ENCODE measurements at places on chromosomes 11 and 22.
A peak's percentile ranks its signal among the peaks of the same experiment; 100 is the strongest.

DNA sequence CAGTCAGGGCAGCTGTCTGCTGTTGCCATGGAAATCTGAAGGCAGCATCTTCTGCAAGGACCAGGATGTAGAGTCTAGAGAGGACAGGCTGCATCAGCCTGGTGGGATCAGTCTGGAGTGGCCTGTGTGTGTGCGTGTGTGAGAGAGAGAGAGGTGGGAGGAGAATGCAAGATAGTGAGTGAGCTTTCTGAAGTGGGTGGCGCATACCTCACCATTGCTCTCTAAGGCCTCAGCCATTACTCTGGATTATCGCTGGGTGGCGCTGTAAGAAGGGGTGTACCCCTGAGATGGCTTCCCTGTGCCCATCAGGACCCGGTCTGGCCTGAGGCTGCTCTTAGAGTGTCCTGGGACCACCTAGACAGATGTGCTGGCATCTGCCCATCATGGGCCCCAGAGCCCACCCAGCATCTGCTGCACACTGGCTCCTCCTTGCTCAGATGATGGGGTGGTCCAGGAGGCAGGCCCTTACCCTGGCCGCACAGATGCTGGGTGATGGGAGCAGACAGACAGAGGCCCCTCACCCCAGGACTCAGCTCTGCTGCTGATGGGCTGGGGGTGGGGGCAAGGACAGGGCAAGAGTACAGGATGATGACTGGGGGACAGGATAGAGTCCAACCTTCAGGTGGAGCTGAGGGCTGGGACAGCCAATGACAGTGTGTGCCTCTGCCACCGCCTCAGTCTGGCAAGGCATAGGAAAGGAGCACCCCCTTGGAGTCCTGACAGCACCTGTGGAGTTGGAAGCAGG, 25.7 kb upstream of the TUB start:
- peak; percentile 28 for ATAC-seq

DNA sequence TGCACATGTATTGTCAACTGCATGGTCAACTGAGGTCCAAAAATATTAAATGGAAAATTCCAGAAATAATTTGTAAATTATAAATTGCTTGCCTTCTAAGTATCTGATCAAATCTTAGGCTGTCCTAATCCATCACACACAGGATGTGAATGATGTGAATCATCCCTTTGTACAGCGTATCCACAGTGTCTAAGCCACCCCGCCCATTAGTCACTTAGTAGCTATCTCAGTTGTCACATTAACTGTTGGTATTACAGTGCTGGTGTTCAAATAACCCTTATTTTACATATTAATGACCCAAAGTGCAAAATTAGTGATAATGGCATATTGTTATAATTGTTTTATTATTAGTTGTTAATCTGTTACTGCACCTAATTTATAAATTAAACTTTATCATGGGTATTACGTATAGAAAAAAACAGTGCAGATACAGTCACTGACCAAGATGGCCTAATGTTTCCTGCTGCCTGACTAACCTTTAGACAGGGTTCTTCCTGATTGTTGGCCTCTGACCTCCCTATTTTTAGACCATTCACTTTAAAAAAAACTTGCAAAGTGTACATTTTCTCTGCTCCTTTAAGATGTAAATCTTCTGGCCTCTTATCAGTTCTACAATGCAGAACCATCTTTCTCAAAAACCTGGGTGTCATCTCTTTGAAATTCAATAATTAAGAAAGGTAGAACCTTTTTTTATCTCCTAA, 2.9 kb upstream of the SVIP start:
- ATAC-seq: no peak

DNA sequence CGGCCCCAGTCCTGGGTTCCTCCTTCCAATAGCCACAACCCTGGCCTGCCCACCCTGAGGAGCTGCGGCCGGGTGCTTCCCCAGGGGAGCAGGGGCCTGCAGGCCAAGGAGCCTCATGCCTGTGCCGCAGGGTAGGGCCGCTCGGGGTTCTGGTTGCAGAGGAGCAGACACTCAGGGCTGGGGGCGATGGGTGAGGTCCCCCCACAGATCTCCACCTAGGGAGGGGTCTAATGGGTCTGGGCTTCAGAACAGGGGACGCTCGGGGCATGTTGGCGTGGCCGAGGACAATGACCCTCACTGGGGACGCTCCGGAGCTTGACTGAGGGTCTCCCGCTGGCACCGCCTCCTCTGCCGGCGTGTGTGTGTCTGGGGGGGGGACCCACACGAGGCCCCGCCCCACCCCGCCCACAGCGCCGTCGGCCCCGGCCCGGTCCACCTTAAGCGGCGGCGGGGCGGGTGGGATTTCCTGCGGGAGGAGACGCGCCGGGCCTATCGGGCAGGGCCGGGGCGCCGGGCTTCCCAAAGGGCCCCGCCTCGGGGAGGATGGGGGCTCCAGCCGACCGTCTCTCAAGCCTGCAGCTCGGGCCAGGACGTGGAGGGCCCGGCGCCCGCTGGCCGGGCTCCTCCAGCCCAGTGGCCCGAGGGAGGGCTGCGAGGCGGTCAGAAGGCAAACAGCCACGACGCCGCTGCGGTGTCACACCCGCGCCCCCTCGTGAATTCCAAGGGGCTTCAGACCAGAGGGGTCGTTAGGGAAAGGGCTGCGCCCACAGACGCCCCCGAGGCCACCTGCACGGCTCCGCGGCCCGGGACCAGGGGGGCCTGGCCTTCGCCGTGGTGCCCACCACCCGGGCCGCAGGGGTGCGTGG, 640 bp upstream of the ZDHHC8 start:
- peak; percentile 86 for ATAC-seq

DNA sequence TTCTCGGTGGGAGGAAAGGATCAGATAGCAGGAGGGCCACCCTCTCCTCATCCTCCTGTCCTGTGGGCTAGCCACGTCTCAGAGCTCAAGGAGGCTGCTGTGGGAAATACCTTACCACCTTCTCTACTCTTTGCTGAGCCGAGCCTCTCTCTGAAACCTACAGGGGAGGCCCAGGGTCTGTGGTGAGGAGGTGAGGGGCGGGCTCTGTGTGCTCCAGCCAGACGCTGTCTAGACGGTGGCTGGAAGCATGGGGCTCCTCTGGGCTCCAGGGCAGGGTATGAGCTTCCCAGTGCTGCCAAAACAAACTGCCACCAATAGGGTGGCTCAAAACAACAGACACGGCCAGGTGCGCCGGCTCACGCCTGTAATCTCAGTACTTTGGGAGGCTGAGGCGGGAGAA, 5.5 kb upstream of the TMPRSS6 start:
- no peak for ATAC-seq

DNA sequence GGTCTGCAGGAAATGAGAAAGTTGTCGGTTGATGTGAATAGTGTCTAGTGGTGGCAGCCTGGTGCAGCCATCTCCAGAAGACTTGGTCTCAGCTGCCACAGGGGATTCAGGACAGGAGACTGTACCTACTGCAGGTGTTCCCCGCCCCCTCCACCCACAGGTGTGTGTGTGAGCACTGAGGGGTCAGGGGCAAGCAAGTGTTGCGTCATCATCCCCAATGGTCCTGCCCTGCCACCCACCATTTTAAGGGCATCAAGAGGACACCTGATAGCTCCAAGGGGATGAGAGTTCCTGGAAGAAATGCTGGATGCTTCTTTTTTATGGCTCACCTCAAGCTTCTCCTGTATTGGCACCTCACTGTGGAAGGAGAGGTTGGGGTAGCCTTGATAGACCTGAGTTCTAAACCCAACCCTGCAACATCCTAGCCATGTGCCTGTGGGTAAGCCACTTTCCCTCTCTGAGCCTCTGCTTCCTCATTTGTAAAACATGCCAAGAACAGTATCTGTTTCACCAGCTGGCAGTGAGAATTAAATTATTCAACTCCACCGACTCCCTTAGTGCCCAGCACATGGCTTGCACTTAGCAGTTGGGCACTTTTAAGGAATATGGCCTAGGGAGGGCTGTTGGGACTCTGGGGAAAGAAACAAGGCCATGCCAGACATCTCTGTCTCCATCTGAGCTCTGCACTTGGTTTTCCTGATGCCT, 6.1 kb downstream of the C11orf91 start:
- ATAC-seq: no peak
